Left colon (tissue), 2 donors: ENCODE measurements at places on chromosomes 5 and 9.

- DNase-seq: no peak
Observed at GRCh38 chr9:98234245-98234825, 21.1 kb downstream of the TBC1D2 start.

DNA sequence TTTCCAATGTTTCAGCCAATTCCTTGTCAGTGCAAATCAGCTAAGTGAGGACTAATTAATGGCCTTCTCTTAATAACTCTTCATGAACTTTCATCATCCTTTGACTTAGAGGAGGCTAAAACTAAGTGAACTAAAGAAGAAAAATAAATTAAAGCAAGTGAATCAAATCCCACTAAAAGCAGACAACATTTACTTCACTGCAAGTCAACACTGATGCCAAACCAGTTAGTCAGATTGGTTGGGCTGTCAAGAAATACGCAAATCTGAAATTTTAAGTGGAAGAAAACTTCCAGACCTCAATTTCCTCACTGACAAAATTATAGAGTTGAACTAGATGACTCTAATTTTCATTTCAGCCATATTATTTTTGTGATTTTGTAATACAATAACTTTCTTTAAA is 137.2 kb upstream of the PRLR start:
- no peak for DNase-seq

DNA sequence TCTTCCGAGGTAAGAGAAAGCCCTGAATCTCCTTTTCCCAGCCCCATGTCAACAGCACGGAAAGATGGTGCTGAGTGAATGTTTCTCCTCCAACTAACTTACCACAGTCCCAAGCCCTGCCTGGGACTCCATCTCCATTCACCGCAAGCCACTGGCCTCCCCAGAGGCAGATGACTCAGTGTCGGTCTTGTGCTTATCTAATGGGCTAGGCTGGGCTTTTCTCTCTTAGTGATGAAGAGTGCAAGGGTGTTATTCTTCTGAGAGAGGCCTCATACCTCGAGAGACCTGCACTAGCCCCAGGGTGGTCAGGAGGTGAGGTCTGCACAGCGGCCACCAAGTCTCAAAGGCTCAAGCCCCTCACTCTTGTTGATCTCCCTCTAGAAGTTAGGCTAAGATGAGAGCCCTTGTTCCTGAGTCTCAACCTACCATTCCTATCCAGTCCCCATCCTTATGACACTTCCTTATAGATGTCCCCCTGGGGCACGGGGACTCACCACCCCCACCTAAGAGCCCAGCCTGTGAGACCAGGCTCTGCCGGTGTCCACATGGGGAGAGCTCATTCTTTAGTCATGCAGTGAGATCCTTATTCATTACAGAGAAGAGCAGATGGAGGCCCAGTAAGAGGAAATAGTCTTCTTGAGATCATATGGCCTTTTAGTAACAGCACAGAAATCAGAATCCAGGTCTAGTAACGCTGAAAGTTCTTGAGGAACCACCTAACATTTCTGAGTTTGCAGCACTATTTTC is 127.0 kb downstream of the SAXO1 start:
- DNase-seq: no peak

GRCh38 chr5:157222506-157223230 is 42.0 kb downstream of the ITK start:
- no peak for DNase-seq

DNA sequence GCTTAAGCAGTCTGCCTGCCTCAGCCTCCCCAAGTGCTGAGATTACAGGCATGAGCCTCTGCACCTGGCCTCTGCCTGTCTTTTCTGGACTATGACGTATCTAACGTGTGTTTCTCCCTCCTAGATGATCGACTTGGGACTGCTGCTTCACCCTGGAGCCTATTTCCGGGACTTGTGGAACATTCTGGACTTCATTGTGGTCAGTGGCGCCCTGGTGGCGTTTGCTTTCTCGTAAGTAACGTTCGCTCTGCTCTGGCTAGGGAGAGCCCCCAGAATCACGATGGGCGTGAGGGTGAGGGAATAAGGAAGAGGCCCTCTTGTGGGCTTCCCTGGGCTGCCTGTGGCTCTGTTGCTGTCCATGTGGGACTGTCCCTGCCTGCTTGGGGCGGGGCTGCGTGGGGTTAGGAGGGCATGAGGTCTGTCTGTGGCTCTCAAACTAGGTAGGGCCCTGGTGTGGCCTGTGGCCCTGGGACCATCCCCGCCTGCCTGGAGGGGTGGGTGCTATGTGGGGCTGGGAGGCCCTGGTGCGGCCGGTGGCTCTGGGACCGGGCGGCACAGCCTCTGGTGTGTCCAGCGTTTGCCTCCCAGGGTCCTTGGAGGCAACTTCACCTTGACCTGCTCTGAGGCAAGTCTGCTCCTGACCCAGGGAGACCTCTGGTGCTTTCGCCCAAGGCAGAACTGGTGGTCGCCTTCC is 171.7 kb downstream of the CACNA1B start:
- DNase-seq: no peak

- DNase-seq: no peak
Observed at GRCh38 chr5:143879646-143880045, 67.7 kb downstream of the HMHB1 start.

GRCh38 chr9:117392992-117393391 is 21.9 kb downstream of the ASTN2 start:
- no peak for DNase-seq

DNA sequence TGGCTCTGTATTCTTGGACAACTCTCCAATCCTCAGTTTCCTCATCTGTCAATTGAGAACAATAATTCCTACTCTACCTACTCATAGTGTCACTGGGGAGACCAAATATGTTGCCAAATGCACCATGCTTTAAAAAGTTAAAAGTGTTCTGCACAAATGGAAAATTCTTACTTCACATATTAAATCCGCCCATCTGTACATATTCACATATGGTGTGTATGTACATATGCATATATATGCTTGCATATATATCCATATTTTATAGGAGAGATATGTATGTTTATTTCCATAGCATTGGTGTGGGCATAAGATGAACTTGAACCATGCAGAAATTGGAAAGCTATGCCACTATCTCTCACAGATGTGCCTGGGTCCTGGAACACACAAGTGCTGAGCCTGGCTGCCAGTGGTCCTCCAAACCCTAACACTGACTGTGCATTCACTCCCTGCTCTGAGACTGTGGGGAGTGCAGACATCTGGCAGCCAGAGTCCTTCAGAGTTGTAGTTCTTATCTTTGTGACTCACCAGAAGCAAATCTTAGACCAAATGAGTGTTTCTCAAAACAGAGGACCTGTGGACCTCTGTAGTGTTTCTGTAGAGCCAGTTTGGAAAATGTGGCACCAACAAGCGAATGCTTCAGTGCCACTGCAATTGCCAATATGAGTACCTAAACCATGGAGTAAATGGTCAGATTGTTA is 168.7 kb downstream of the GRIA1 start:
- no peak for DNase-seq

DNA sequence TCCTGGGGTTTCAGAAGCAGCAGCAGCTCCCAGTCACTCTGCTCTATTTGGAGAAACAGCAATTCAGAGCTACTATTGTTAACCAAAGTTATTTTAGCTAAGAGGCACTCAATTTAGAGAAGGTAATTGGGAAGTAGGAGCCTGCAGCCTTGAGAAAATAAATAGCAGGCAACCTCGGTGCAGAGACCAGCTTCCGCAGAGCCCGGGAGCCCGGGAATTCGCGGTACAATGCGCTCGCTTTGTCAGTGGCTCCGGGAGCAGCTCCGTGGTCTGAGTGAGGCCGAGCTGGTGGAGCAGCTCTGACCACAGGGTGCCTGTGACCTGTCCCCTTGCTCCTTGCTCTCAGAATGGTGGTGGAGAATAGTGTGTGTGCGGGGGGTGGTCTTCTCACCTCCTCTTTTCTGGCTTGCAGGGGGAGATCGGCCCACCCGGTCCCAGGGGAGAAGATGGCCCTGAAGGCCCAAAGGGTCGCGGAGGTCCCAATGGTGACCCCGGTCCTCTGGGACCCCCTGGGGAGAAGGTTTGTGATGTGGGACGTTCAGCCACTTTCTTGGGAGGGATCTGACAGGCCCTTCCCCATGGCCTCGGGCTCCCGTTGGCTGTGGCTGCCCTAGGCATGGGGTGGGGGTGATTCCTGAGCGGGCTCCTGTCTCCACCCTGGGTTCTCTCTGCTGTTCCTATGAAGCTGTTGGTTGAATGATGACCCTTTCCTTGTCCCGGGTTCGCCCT is 95.9 kb upstream of the FCN2 start:
- no peak for DNase-seq

DNA sequence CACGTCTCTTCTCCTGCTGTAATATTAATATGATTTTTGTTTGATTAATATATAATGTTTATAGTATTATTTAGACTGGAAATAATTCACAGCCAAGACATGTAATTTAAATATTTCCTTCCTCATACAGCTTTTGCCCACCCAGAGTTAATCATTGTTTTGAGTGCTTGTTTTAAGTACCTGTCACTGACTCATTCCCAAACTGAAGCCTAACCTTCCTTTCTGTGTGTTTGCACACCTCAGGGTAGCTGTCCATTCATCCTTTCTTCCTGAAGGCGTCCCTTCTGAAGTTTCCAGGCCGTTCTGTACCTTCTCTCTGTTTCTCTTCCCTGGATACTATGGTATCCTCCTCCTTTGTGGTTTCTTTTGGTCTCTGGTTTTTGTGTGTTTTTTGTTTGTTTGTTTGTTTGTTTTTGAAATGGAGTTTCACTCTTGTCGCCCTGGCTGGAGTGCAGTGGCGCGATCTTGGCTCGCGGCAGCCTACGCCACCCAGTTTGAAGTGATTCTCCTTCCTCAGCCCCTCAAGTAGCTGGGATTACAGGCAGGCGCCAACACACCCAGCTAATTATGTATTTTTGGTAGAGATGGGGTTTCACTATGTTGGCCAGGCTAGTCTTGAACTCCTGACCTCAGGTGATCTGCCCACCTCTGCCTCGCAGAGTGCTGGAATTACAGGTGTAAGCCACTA is 312.4 kb downstream of the DOCK8 start:
- DNase-seq: no peak

- no peak for DNase-seq
Observed at GRCh38 chr9:79257790-79258351, 313.9 kb upstream of the TLE4 start.

DNA sequence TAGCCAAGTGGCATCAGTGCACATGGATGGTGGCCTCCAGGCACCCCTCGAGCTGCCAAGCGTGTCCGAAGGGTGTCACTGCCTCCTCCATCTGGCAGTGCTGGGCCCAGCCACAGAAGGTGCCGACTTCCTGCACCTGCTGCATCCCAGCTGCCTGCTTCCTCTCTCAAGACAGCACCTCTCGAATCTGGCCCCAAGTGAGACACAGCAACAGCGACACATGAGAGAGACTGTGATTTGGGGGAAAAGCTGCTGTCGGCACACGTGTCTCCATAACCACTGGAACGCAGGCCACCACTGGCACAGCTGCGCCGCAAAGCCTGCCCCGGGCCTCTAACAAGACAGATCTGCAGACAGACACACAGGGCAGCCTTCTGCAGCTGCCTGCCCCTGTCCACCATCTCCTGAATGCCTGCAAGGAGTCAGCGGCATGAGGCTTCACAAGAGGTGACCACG is 8.8 kb downstream of the CLPTM1L start:
- no peak for DNase-seq

DNA sequence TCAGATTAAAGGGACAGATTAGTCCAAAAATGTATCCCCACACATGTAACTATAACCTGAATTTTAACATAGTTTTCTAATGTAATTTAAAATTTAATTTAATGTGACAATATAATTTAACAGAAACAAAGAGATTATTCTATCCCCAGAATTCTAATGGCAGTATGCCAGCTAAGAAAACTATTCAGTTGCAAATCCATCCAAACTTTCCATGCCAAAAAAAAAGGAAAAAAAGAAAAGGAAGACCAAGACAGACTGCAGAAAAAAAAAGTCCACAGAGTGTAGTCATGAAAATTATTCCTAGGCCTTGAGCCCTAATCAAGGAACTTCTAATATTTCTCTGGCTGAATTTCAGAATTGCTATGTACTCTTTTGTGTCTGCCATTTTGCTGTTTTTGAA is 217.6 kb downstream of the CDH18 start:
- no peak for DNase-seq

DNA sequence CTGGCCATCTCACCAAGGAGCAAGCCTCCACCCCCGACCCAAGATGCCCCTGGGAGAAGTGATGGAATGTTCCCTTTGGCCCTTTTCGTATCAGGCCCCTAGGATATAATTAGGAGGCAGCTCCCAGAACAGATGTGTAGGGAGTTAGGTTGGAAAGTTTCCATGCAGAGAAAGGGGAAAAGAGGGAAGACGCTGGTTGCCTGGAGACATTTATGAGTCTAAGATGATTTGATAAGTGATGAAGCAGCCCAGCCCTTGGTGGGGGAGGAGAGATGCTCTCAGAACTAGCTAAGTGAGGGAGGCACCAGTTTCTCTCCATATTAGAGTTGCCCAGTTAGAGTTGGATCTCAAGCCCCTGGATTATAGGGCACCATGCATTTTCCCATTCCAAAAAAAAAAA is 137.5 kb downstream of the GNA14 start:
- DNase-seq: no peak
